ENCODE measurements at places on chromosomes 11 and 22. TPM values are rescaled to one million over a fixed set of nuclear protein-coding genes. Genes with fewer than 3 reads are reported as not detected.

APOBEC3H gene
- total RNA-seq: 0.33 TPM

TMEM109 gene
- 125 TPM for total RNA-seq

ZNF280B gene
- 1.3 TPM for total RNA-seq

NAALADL1 gene
- total RNA-seq: 0.03 TPM

OR51B5 gene
- not detected for total RNA-seq

IGSF22 gene
- not detected for total RNA-seq

SUSD2 gene
- total RNA-seq: 57.1 TPM

UBQLNL gene
- not detected for total RNA-seq

DNHD1 gene
- 3.5 TPM for total RNA-seq

API5 gene
- total RNA-seq: 89.6 TPM

PNPLA5 gene
- not detected for total RNA-seq

GLYATL2 gene
- total RNA-seq: not detected

ZNF215 gene
- 1.3 TPM for total RNA-seq

SYT12 gene
- total RNA-seq: 18.6 TPM

MMP1 gene
- 0.84 TPM for total RNA-seq

ENTHD1 gene
- total RNA-seq: not detected

KRTAP5-9 gene
- total RNA-seq: not detected

APOBEC3B gene
- total RNA-seq: 27.4 TPM

KCNK4 gene
- total RNA-seq: not detected

ACER3 gene
- 18.7 TPM for total RNA-seq

TIRAP gene
- 5.9 TPM for total RNA-seq

MISFA gene
- 2.2 TPM for total RNA-seq

LDHAL6A gene
- total RNA-seq: not detected

KCNQ1 gene
- total RNA-seq: 0.32 TPM
